ENCODE measurements at places on chromosomes 16 and 17.

GRCh38 chr17:7023576-7024401, 939 bp downstream of the BCL6B start:
- DNase-seq: peak; percentile 95

- no peak for DNase-seq
Observed at GRCh38 chr17:48553190-48553547, 8.3 kb upstream of the HOXB2 start.

- DNase-seq: no peak
Observed at GRCh38 chr17:76568811-76569221, 16.8 kb downstream of the ST6GALNAC2 start.

- DNase-seq: no peak
Observed at GRCh38 chr16:48609652-48610029, 339 bp downstream of the N4BP1 start.

- no peak for DNase-seq
Observed at GRCh38 chr16:2385190-2385836, 43.9 kb upstream of the CCNF start.

GRCh38 chr17:44397479-44398440, 8.3 kb upstream of the ITGA2B start:
- no peak for DNase-seq

- DNase-seq: no peak
Observed at GRCh38 chr16:28923231-28923587, 1.8 kb downstream of the RABEP2 start.

GRCh38 chr17:77526728-77527350, 386.1 kb downstream of the SEC14L1 start:
- DNase-seq: no peak

- peak; percentile 1 for DNase-seq
Observed at GRCh38 chr17:77493238-77493820, 352.6 kb downstream of the SEC14L1 start.

DNA sequence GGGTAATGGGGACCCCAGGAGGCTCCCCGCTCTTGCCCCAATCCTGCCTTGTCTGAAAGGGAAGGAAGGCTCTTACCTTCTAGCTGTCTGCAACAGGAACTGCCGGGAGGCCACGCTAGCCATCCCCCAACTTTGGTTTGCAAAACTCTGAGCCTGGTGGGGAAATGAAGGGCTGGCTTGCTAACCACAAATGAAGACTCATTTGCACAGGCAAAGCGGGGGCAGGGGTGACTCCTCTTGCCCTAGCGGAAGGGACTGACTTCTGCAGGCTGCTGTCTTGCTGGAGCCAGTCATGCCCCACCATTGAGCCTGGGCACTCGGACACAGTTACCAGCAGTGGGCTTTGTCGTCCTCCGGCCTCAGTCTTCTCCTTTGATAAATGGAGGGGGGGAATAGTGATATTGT, 52.6 kb downstream of the PLCG2 start:
- DNase-seq: no peak

- DNase-seq: no peak
Observed at GRCh38 chr17:36506249-36506826, 19.9 kb downstream of the ZNHIT3 start.

GRCh38 chr17:39069114-39069756, 82.2 kb downstream of the PLXDC1 start:
- DNase-seq: no peak

DNA sequence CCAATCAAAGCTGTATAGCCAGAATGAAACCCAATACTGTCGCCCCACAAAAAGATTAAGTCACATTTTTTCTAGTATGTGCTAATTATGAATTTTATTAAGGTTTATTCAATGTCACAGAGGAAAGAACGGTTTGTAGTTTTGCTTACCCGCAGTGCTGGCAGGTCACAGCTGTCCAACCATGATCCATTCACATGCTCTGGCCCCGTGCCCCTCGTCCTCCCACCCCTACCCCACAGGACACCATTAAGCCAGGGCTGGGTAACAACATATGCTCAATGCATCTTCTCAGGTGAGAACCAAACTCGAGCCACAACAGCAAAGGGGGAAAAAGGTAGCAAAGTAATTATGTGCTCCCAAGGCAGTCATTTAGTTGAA, 589 bp upstream of the FBF1 start:
- no peak for DNase-seq

- DNase-seq: no peak
Observed at GRCh38 chr17:1588821-1589585, 26.4 kb upstream of the PITPNA start.

DNA sequence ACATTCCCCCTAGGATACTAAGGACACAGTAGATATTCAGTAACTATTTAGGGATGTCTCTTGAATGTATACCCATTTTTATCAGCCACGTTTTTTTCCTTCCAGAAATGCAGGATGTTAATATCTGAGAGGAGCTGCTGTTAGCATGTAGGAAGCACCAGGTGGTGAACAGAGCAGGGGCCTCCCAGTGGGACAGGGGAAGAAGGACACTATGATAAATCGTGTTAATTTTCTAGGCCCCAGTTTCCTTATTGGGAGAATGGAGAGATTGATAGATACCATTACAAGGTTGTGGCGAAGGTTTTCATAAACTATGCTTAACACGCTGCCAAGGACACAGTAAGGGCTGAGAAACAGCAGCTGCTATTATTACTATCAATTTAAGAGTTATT, 45.4 kb downstream of the PRSS54 start:
- no peak for DNase-seq

GRCh38 chr17:18225121-18225641, at the start of gene LLGL1:
Gene LLGL1, plus strand, starts transcription at chr17:18225635. Its CDS starts 48 bp downstream, at chr17:18225683.
- DNase-seq: peak; percentile 98

- no peak for DNase-seq
Observed at GRCh38 chr17:48541036-48541576, 3.8 kb downstream of the HOXB2 start.

DNA sequence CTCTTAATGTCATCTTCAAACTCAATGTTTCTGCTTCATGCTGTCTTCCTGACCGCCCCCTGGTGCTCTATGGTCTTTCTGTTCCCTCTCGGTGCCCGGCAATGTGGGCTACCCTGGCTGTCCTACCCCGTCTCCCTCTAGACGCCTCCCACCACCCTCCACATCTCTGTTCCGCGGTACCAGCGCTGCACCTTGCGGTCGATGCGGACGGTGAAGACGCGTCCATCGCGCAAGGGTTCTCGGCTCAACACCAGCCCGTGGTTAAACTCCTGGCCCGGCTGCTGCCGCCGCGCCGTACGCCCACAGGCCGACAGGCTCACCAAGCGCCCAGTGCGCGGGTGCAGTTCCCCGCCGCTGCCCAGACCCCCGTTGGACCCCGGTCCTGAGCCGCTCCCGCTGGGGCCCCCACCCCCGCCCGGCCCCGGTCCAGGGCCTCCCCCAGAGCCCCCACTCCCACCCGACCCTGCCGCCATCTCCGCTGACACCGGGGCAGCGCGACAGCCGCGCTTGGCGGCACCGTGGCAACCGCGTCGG, at the start of gene NEURL4:
Gene NEURL4 (minus strand): TSS at position 496 of the 534 bp plus-strand sequence. CDS start 23 bp downstream, at position 473.
- no peak for DNase-seq

DNA sequence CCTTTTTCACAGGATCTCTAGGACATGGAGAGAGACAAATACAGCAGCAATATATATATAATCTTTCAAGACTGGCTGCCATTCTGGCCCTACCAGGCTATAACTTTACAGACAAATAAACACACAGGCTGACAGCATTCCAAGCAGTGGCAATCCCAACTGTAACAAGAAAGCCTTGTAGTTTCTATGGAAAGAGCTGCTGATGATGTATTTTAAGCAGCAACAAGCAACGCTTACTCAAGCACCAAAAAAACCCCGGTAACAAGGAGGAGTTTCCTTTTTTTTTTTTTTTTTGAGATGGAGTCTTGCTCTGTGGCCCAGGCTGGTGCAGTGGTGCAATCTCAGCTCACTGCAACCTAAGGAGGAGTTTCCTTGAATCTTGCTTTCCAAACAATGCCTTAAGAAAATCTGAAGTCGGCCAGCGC, 23.2 kb downstream of the LSM12 start:
- no peak for DNase-seq

- peak; percentile 38 for DNase-seq
Observed at GRCh38 chr17:38871247-38872015, 1.6 kb downstream of the LASP1 start.

DNA sequence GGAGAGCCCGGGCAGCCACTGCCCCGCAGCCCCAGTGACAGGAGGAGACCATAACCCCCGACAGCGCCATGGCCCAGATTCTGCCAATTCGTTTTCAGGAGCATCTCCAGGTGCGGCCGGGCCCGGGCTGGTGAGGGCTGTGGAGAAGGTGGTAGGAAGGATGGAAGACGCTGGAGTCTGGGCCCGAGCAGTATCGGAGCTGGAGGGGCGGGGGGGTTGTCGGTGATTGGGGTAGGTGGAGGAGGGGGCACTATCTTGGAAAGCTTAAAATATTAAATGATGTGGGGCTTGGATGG, 317 bp downstream of the CLTC start:
- no peak for DNase-seq

DNA sequence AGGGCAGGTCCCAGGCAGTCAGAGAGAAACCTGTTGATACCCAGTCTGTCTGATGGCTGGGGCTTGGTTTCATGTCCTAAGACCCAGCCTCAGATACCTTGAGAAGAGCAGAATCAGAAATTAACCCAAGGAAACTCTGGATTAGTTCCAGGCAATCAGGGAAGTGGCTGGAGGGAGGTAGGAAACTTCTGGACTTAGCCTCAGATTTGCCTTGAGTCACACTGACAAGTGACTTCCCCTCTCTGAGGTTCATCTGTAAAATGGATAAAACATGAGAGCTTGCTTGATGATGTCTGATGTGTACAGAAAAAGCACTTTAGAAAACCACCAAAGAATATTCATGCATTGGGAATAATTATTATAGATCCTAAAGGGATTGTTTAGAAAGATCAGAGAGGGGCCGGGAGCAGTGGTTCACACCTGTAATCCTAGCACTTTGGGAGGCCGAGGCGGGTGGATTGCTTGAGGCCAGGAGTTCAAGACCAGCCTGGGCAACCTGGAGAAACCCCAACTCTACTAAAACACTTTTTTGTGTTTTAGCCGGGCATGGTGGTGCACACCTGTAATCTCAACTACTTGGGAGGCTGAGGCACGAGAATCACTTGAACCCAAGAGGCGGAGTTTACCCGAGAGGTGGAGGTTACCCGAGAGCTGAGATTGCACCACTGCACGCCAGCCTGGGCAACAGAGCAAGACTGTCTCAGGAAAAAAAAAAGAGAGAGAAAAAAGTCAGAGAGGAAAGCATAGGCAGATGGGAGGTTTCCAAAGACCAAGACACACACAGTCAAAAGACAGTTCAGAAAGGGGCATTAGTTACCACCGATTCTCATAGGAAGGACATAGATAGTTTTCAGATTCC, 3.8 kb downstream of the CIITA start:
- no peak for DNase-seq

DNA sequence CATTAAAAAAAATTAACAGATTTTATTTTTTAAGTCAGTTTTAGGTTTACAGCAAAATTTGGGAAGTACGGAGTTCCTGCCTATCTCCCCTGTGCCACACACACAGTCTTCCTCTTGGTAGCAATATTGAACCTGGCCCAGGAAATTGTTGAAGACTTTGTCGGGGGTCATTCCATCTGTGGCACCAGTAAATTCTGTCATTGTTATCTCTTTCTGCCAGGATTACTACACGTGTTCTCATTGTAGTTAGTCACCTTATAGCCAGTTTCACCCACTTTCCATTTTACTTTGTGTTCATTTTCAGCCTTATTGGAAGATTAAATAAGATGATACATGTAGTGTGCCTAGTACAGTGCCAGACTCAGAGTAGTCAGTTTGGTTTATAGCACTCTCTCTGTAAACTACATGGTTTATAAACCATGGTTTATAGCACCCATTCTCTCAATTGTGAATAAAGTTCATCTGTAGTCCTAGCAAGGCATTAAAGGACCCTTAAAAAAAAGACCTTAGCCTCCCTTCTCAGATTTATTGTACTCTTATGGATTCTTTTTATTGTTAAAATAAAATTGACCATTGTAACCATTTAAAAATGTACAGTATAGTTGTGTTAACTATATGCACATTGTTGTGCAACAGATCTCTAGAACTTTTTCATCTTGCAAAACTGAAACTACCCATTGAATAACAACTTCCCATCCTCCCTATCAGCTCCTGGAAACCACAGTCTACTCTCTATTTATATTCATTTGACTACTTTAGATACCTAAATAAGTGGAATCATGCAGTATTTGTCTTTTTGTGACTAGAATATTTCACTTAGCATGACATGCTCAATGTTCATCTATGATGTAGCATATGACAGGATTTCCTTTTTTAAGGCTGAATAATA, 36.1 kb downstream of the NLK start:
- DNase-seq: no peak

GRCh38 chr17:6639586-6640535, 650 bp downstream of the KIAA0753 start:
- no peak for DNase-seq

DNA sequence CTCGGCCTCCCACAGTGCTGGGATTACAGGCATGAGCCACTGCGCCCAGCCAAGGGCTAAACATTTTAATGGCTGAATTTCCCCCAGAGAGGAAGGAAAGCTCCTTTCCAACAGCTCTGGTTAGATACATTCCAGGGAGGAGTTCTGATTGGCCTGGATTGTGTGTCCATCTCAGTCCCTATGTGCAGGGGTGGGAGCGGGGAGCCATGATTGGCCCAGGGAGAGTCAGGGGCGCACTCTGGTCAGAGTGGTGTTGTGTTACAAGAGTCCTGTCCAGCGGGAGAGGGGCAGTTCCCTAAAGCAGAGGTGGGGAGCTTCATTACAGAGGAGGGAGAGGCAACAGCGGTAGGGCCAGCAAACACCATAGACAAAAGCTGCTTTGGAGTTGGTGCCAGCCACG, 75.0 kb downstream of the RAP1GAP2 start:
- no peak for DNase-seq

DNA sequence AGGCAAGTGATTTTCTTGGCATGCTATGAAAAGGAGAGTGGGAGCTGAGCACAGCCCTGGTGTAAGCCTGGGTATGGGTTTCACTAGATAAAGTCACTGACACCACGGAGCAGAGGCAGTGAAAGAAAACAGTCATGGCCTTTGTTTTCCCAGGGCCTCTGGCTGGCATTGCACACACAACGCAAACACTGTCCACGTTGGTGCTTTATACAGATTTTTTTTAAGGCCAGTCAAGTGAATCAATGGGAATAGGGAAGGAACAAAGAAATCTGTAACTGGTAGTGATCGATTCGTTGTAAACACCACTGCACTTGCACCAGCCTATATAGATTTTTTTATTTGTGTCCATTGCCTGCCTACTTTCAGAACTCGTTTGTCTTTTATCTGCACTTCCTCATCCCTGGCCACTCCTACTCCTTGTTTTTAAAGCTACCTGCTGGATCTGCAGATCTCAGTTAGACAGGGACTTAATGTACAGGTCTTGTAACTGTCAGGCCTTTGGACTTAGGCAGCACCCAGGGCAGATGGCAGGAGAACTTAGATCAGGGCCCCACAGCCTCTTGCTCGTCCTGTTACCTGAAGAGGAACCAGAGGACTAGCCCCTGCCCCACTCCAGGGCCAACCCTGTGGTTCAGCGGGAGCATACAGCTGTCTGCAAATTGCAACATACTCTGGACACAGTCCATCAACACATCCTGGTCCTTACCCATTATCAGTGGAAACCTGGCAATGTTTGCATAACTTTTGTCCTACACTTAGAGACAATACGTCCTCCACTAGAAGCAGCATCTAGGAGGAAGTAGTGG, 10.6 kb upstream of the TMIGD1 start:
- no peak for DNase-seq

Measured in T-helper 17 cell (primary cell).